ENCODE measurements at places on chromosomes 6 and 20.

- DNase-seq, result no peak
Measured at GRCh38 chr20:46087161-46087560, 2.6 kb downstream of the NCOA5 start.

- no peak for DNase-seq
Measured at GRCh38 chr20:58486207-58486606, 29.0 kb downstream of the APCDD1L start.

- DNase-seq, result no peak
Measured at GRCh38 chr6:88539295-88539764, 373.2 kb upstream of the CNR1 start.

DNA sequence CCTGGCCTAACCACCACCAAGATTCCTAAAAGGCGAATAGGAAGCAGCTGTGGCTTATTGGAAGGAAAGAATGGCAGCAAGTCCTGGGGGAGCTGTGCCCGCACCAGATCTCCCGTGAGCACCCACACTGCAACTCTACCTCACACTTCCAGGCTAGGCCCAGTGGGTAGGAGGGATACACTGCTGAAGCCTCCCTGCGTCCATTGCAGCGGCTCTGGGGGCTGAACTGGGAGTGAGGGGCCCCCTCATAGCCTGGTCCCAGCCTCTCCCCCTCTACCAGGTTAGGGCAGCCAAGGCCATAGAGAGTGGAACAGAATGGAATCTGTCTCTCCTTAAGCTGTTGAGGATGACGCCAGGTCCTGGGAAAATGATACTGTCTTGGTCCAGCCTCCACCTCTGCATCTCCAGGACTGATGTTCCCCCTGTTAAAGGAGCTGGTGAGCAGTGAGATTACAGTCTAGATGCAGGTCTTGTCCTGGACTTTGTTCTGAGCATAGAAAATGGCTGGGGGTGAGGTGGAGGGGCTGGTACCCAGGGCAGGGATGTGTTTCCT, 11.3 kb downstream of the CNPY3 start:
- no peak for DNase-seq

- peak; percentile 81 for DNase-seq
Measured at GRCh38 chr6:157269261-157269794, 54.0 kb downstream of the TMEM242 start.

DNA sequence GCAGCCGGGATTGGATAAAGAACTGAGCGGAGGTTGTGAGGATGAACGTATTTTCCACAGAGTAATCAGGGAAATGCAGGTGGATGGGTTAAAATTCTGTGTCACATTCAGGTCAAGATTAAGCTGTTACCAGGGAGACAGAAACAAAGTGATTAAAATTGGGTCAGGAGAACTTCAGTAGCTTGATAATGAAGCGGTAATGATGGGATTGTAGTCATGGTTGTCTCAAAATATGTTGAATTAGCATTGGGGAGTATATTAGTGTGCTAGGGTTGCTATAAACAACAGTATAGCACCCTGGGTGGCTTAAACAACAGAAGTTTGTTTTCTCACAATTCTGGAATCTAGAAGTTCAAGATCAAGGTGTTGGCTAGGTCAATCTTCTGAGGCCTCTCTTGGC, 155.5 kb downstream of the GJA1 start:
- DNase-seq, result no peak
